ENCODE measurements at places on chromosomes 3 and 15. TPM values are rescaled to one million over a fixed set of nuclear protein-coding genes. Genes with fewer than 3 reads are reported as not detected.

DNA sequence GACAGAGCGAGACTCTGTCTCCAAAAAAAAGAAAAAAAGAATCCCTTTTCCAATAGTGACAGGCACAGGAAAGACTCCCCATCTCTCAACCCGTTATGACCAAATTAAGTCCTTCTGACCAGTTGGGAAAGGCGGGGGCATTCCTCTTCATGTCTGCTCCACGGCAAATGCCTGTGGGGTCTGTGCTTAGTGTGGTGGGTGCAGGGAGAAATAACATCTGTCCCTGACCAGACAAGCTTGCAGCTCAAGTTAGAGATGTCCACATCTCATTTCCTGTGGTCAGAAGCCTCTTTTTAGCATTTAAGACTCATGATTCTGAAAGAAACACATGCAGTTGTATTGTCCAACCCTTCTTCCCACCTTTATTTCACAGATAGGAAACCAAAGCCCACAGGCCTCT lies 16.2 kb downstream of the PLA1A start:
- DNase-seq = no peak

DNA sequence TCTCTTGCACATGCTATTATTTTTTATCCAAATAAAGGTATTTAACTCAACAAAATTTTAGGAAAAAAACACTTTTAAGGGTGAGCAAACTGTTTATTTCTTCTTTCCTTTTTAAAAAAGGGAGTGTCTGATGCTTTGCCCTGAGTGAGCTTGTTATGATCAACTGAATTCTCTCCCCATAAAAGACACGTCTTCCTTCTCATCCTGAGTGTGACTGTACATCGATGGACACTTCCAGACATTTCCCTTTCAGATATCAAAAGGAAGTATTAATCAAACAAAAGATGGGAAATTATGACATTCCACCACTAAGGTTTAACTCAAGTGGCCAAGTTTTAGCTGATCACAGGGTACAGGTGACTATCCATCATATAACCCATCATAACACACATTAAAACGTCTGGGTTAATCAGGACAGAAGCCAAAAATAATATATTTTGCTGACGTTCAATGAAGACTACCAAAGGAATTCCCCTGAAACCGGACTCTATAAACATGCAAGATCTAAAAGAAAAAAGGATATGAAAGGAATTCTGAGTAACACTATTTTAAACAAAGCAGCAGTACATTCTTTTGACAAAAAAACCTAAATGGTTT lies 354.8 kb downstream of the MECOM start:
- DNase-seq = no peak

- no peak for DNase-seq
These were observed 131.4 kb upstream of the EIF1B start for GRCh38 chr3:40178012-40178594.

DNA sequence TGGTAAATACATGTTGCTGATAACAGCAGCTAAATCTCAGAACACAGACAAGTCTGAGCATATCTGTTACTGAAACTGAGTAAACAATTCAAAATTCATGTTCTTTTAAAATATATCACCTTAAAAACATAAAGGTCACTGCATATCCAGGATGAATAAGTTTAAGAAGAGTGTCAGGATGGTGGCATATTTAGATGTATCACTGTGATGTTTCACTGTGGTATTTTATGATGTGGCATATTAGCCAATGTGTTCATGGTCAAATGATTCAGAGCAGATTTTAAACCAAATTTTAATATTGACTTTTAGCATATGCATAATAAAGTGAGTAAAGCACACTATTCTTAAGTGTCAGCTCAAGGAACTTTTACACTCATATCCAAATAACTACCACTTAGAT lies 346.4 kb upstream of the DPPA4 start:
- no peak for DNase-seq

- DNase-seq = no peak
These were observed 24.6 kb downstream of the TRIP4 start for GRCh38 chr15:64412216-64412615.

GOLGA8N gene
- 4.0 TPM for total RNA-seq

ADGRG7 gene
- total RNA-seq = not detected

IL5RA gene
- total RNA-seq = not detected

FETUB gene
- total RNA-seq = not detected
